ENCODE measurements at places on chromosomes 2 and 18. TPM values are rescaled to one million over a fixed set of nuclear protein-coding genes. Genes with fewer than 3 reads are reported as not detected.

The ASB18 gene
- not detected for polyA plus RNA-seq

The SH3BP4 gene
- 85.2 TPM for polyA plus RNA-seq

The BCL11A gene
- polyA plus RNA-seq = 0.16 TPM

The PLA2R1 gene
- 6.2 TPM for polyA plus RNA-seq

The KCNG2 gene
- polyA plus RNA-seq = not detected

The CCDC148 gene
- 0.04 TPM for polyA plus RNA-seq

The REEP1 gene
- polyA plus RNA-seq = 0.24 TPM

The DCDC2C gene
- not detected for polyA plus RNA-seq

The POU3F3 gene
- polyA plus RNA-seq = not detected

The XRCC5 gene
- polyA plus RNA-seq = 177 TPM

The MC5R gene
- not detected for polyA plus RNA-seq

The SERPINB10 gene
- not detected for polyA plus RNA-seq

The SLC23A3 gene
- 3.2 TPM for polyA plus RNA-seq

The EVX2 gene
- polyA plus RNA-seq = not detected

The DES gene
- polyA plus RNA-seq = not detected

The CYP27A1 gene
- polyA plus RNA-seq = 30.3 TPM

The SIX3 gene
- polyA plus RNA-seq = not detected

The SIGLEC15 gene
- polyA plus RNA-seq = not detected

The SPATA3 gene
- not detected for polyA plus RNA-seq

The CAPG gene
- 107 TPM for polyA plus RNA-seq

The CDH2 gene
- 37.6 TPM for polyA plus RNA-seq

The SOCS6 gene
- 8.6 TPM for polyA plus RNA-seq

The DSG2 gene
- polyA plus RNA-seq = not detected

The MC2R gene
- not detected for polyA plus RNA-seq

The GRB14 gene
- polyA plus RNA-seq = 3.0 TPM

The LOXHD1 gene
- polyA plus RNA-seq = not detected

The MGAT4A gene
- polyA plus RNA-seq = 8.2 TPM

The CHRNG gene
- polyA plus RNA-seq = not detected

The EGR4 gene
- not detected for polyA plus RNA-seq

The RUFY4 gene
- polyA plus RNA-seq = not detected

The NCKAP1 gene
- polyA plus RNA-seq = 46.8 TPM

The CYRIA gene
- polyA plus RNA-seq = 9.3 TPM

The KCNIP3 gene
- 0.08 TPM for polyA plus RNA-seq

The PDCD1 gene
- polyA plus RNA-seq = not detected

The SLC39A10 gene
- polyA plus RNA-seq = 11.4 TPM

The MYL12A gene
- polyA plus RNA-seq = 597 TPM

The FSHR gene
- not detected for polyA plus RNA-seq

The CGREF1 gene
- 2.9 TPM for polyA plus RNA-seq

The ALK gene
- polyA plus RNA-seq = not detected

The DSG1 gene
- polyA plus RNA-seq = not detected

The CMPK2 gene
- 0.49 TPM for polyA plus RNA-seq

The LHCGR gene
- not detected for polyA plus RNA-seq

The ADGRF3 gene
- 0.21 TPM for polyA plus RNA-seq

The GAREM2 gene
- polyA plus RNA-seq = 3.7 TPM

The LRRTM1 gene
- not detected for polyA plus RNA-seq

The ZNF2 gene
- polyA plus RNA-seq = 2.2 TPM

The FANCL gene
- 10.3 TPM for polyA plus RNA-seq

The REG1A gene
- polyA plus RNA-seq = not detected

The FER1L5 gene
- polyA plus RNA-seq = not detected
